ENCODE measurements at places on chromosomes 1 and 21.

DNA sequence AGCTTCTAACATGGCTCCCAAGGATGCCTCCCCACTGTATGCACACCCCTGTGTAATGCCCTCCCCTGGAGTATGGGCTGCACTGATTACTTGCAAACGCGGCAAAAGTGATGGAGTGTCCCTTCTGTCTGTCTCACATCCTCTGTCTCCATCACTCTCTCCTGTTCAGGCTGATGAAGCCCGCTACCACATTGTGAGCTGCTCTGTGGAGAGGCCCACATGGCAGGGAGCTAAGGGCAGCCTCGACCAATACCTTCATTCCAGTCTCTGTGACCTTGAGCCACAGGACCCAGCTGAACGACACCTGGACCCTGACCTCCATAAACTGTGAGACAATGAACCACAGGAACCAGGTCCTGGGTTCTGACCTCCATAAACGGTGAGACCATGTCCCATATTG is 154.1 kb upstream of the ETV3 start:
- no peak for DNase-seq

GRCh38 chr1:216173376-216173995 is 249.8 kb downstream of the USH2A start:
- no peak for DNase-seq

DNA sequence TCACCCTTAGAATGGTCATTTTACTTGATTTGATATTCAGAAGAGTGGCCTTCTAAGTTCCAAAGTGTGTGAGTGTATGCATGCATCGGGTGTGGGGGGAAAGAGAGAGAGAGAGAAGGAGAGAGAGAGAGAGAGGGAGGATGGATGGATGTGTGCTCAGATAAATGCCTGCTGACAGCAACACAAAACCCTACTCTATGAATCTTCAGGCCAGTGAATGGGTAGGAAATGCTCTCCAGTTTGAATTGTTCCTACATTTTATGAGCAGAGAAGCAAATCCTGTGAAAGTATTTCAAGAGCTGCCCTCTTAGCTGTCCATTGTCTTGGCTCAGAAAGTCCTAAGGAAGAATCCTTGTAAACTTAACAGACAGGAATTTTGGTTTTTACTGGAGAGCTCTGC is 7.4 kb downstream of the JAM2 start:
- DNase-seq: no peak

- no peak for DNase-seq
Measured at GRCh38 chr1:113669988-113670387, 89.3 kb downstream of the PHTF1 start.

- DNase-seq: no peak
Measured at GRCh38 chr1:165845992-165846748, 18.8 kb downstream of the UCK2 start.

DNA sequence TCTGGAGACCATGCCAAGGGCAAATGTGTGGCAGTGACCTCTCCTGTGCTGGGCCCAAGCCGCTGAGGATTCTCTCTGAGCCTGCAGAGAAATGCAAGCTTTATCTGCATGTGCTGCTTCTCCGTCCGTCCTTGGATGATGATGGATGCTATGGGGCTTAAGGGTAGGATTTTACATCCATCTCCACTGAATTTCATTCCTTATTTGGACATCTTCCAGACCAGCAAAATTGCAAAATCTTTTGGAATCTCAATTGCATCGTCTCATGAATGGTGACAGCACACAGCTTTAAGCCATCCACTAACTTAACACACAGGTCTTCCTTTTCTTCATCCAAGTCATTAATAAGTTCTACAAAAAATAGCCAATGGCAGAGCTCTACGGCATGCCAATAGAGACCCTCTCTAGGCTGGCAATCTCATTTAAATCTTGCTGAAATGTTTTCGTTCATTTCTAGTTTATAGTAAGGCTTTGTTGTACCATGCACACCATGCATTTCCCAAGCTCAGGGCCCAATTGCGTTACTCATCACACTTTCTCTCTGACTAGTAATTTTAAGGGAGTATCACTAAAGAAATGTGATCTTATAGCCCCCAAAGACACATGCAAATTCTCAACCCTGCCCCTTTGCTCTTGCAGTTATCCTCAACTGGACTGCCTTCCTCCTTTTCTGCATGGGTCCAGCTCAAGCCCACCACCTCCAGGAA is 11.1 kb downstream of the BATF3 start:
- DNase-seq: no peak

GRCh38 chr1:187848321-187848720 is 1019.6 kb downstream of the PLA2G4A start:
- no peak for DNase-seq

GRCh38 chr1:6570100-6570499 is 9.7 kb upstream of the ZBTB48 start:
- DNase-seq: no peak

GRCh38 chr1:32010246-32010645 is 3.4 kb upstream of the KHDRBS1 start:
- DNase-seq: peak; percentile 52

Data from suprapubic skin (tissue), 4 donors.